ENCODE measurements at places on chromosomes 16 and 17.

DNA sequence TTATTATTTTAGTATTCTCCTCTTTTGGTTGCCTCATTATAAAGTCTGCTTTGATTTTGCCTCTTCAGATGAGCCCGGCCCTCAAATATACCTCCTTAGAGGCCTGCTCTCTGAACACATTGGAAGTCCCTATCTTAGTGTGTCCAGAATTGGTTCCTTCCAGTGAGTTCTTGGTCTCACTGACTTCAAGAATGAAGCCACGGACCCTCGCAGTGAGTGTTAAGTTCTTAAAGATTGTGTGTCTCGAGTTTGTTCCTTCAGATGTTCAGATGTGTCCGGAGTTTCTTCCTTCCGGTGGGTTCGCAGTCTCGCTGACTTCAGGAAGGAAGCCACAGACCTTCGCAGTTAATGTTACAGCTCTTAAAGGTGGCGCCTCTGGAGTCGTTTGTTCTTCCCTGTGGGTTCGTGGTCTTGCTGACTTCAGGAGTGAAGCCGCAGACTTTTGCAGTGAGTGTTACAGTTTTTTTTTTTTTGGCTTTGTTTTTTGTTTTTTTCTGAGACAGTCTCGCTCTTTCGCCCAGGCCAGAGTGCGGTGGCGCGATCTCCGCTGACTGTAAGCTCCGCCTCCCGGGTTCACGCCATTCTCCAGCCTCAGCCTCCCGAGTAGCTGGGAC, 45.8 kb upstream of the NOS2 start:
- DNase-seq = no peak

DNA sequence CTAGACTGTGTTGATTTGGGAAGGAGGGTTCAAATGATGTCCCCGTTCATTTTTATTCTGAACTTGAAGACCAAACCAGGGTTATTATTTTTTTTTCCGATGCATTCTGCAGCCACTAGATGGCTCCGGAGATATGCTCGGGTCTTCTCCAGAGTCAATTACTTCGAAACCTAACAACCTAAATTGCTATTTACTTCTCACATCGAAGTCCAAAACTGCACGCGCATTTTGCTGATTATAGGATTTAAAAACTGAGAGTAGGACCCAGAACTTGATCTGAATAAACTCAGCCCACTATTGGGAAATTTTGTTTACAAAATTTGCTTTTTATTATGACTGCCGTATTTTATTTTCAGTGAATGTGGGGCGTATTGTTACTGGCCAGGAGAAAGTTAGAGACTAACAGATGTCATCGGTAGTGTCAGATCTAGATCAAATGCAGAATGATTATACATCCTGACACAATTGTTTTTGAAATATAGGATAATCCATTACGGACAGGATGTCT, 263.8 kb downstream of the HS3ST3A1 start:
- DNase-seq = peak; percentile 86

DNA sequence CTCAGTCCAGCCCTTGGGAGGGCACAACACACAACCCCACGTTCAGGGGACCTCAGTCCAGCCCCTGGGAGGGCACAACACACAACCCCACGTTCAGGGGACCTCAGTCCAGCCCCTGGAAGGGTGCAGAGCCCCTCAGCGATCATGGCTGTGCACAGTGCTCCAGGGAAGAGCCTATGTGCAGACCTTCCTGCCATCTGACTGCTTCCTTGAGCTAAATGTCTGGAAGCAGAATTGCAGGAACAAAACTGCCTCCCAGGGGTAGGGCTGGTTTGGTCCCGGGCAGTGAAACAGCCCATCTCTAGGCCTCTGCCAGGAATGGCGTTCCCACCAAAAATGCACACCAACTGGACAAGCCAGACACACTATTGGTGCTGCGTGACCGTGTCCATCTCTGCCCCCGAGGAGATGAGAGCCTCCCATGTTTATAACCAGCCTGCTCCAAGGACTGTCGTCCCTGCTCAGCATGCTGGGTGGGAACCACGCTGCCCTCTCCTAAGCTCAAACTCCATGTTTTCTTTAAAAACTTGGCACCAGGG, 44.0 kb downstream of the ZNF276 start:
- no peak for DNase-seq

- no peak for DNase-seq
Observed at GRCh38 chr17:20071824-20072691, 62.9 kb downstream of the SPECC1 start.

GRCh38 chr17:32870969-32871368, 6.0 kb downstream of the MYO1D start:
- peak; percentile 15 for DNase-seq

DNA sequence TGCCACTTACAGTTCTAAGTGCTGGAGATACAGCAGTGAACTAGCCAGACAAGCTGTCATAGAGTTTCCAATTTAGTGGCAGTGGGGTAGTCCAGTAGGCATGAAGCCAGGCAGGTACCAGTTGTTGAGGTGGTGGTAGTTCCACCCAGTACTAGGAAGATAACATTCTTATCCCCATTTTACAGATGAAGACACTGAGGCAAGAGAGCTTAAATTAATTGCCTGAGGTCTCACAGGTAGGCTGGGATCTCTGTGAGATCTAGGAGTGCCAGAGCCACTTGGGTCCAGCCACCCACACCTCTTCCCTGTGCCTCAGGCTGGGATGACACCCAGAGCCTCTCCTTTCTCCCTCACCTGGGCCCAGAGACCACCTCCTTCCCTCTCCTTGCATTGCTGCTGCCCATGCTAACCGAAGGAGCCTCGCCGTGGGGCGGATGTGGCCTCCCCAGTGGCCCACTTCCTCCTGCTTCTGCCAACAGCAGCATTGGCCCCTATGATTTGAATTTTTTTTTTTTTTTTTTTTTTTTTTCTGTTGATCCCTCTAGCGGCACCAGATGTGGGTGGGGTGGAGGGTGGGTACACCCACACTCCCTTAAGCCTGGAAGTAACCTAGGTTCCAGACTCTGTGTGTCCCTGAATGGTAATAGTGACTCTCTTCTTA, 114.0 kb downstream of the PRKCB start:
- no peak for DNase-seq

DNA sequence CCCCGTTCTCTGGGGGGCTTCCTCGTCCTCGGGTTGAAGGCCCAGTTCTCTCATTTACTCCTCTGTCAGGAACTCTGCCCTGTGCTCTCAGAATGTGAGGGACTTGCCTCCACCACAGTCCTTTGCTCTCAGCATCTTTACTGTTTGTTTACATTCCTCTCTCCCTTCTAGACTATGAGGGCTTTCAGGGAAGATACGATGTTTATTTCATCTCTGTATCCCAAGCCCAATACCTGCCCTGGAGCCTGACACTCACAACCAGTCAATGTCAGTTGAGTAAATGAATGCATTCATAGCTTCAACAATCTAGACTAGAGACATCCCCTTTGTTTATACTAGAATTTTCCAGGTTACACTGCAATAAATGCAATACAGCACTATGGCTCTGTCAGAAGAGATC, 409.6 kb upstream of the CDH11 start:
- no peak for DNase-seq

- no peak for DNase-seq
Observed at GRCh38 chr17:1742371-1743087, at the start of gene SERPINF2. TSS of gene SERPINF2 (plus strand) at chr17:1742871. CDS start at chr17:1744996, 2,125 bp downstream.

GRCh38 chr17:76438906-76439305, 14.0 kb downstream of the UBE2O start:
- peak; percentile 36 for DNase-seq

DNA sequence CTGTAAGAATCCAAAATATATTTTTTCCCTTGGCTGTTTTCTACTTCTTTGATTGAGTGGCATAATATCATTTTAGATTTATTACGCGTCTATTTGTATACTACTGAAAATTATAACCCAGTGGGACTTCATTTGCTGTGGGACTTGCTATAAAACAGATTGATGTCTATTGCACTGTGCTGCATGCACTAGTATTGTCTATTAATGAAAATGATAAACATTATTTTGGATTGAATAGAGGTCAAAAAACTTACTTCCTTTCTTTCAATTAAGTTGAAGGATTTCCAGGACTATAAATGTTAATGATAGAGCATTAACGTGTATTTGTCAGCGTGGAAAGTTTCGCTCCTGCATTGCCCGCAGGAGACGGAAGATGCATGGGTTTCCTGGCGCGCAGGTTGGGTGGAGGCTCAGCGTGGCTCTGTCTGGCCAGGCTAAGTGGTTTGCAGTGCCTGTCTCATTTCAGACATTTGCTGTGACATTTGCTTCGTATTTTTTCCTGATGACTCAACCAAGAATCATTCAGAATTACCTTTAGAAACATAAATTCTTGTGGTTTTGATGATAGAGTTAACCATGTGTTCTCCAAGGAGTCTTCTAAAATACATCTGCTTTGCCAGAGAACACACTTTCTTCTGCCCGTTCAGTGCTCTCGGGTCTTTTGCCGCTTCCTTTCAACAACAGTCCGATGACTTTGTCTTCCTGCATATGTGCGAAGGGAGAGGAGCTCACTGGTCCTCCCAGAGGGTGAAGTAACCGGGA, 216.7 kb downstream of the RPTOR start:
- peak; percentile 82 for DNase-seq

DNA sequence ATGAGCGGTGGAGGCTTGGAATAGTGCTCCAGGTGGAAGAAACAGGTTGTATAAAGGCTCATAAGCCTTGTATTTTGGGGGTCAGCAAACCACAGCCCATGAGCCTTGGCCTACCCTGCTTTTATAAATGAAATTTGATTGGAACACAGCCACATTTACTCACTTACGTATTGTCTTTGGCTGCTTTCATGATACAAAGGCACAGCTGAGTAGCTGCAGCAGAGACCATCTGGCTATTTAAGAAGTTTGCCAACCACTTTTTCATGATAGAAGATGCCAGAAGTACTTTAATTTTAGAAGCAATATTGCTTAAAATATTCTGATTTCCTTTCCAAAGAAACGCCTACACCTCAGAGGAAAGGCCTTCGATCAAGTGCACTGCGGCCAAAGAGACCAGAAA, 73.8 kb downstream of the C17orf58 start:
- no peak for DNase-seq

DNA sequence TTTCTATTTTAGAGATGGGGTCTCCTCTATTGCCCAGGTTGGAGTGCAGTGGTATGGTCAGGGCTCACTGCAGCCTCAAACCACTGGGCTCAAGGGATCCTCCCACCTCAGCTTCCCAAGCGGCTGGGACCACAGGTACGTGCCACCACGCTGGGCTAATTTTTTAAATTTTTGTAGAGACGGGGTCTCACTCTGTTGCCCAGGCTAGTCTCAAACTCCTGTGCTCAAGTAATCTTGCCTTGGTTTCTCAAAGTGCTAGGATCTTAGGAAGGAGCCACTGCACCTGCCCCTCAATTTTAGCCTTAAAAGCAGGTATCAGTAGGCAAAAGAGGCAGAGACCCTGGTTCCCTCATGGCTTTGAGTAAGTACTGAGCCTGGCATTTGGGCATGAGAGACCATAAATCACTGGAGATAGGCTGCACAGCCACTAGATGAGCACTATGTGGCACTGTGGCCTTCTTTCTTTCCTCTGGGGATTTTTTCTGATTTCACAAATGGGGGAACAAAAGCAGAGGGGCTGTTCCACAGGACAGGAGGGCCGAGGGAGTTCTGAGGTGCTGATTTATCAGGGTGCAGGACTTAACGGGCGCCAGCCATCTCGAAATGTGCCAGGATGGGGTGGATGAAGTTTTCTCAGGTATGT, 82.2 kb downstream of the PLXDC1 start:
- DNase-seq = peak; percentile 76

- DNase-seq = no peak
Observed at GRCh38 chr17:40480501-40481003, 20.9 kb downstream of the TNS4 start.

GRCh38 chr17:75828076-75828400, 16.2 kb downstream of the UNC13D start:
- DNase-seq = no peak

GRCh38 chr17:45221081-45222013, at the start of gene FMNL1:
TSS of gene FMNL1 (plus strand) at chr17:45221885. CDS start at chr17:45222125, 240 bp downstream.
- DNase-seq = no peak

DNA sequence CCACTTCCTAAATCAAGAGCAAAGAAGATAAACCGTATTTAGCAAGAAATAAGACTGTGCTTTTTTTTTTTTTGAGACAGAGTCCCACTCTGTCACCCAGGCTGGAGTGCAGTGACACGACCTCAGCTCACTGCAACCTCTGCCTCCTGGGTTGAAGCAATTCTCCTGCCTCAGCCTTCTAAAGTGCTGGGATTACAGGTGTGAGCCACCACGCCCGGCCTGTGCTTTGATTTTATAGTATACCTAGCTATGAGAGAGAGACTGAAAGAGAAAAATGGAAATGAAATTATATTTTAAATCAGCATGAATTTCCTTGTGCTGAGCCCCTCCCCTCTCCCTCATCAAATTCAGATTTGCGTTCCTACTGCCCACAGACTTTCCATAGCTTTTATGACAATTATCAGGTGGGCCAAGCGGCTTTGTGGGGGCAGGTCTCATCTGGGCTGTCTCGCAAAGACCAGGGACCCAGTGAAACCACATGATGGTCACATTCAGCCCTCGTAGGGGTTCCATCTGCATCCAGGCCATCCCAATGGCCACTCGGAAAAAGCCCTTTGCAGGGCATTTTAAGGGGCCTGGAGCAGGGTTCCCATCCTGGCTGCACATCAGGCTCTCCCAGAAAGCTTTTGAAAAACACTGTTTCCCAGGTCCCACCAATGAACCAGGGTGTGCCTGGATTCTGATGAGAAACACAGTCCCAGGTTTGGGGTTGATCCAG, 8.5 kb downstream of the CACNG1 start:
- no peak for DNase-seq

GRCh38 chr16:58814348-58814801, 80.3 kb upstream of the GOT2 start:
- DNase-seq = peak; percentile 67

- no peak for DNase-seq
Observed at GRCh38 chr17:31869797-31870568, 10.9 kb upstream of the COPRS start.

DNA sequence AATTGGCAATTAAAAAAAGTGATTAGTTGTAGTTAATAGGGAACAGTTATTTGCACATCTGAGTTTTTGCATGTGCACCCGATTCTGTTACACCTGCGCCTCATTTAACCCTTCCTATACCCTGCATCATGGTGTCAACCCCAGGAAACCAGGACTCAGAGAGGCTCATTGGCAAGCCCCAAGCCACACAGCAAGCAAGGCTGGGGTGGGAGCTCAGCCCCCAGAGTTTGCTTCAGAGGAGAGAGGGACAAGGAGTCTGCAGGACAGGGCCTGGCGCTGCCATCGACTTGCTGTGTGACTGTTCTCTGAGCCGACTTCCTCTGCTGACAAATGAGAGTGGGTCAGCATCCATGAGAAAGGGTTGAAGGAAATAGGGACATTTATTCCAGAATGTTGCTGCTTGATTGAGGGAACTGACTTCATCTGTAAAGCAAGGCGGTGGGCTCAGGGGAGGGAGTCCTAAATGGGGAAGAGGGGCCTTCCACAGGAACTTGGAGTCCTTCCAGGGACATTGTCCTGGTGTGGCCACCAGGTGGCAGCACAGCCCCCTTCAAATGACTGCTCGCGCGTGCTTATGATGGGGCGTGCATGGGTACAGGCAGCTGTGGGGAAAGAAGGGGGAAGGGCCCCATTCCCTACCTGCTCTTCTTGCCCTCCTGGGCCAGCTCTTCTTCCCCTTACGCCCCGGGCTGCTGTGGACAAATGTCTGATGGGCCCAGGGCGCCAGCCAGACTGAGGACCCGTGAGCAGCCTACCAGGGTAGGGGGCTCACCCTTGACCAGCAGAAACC, 51.6 kb downstream of the NT5M start:
- peak; percentile 70 for DNase-seq
